Activated CD4-positive, alpha-beta memory T cell treated with anti-CD3 and anti-CD28 coated beads, Interleukin-2, amount 10 ng/mL, durations not matched to agents 7 days and 5 days (primary cell): ENCODE measurements at places on chromosomes 3 and 15.
A peak's percentile ranks its signal among the peaks of the same experiment; 100 is the strongest.

- DNase-seq, result no peak
Observed at GRCh38 chr3:126493739-126494138, 18.0 kb upstream of the ZXDC start.

GRCh38 chr3:32136703-32137102 is 30.3 kb downstream of the GPD1L start:
- DNase-seq, result no peak

DNA sequence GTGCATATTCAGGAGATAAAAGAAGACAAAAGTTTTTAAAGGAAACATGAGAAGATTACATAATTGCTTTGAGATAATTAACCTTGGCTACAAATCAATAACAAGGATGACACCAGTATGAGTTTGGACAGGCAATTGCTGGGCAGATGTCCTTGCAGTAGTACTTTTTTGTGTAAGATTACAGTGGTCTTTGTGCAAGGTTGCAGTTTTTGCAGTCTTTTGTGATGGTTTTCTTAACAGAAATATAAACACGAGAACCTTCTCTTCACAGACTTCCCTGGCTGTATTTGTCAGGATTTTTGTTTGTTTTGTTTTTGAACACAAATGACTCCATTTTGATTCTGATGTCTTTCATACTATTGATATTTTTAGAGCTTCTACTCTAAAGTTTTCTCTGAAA is 128.3 kb upstream of the ALCAM start:
- DNase-seq, result no peak

GRCh38 chr3:7346364-7346763 is 485.4 kb downstream of the GRM7 start:
- DNase-seq, result no peak

GRCh38 chr3:61065451-61066011 is 185.7 kb downstream of the FHIT start:
- no peak for DNase-seq

DNA sequence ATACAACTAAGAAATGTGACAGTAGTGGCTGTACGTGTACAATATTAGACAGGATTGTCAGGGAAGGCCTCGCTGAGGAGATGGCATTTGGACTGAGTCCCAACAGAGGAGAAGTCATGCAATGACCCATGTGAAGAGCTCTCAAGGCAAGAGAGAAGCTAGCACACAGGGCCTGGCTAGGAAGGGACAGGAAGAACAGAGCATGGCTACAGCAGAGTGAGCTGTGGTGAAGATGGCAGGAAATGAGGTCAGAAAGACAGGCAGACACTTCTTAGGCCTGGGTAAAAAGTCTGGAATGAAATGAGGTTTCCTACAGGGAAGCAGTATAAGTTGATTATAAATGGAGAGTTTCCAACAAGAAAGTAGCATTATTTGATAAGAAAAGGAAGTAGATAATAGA is 33.2 kb upstream of the LEKR1 start:
- peak; percentile 39 for DNase-seq
